ENCODE measurements at places on chromosomes 7 and 10. TPM values are rescaled to one million over a fixed set of nuclear protein-coding genes. Genes with fewer than 3 reads are reported as not detected.

- DNase-seq = no peak
Measured at GRCh38 chr7:157773361-157773760, 436.6 kb downstream of the DNAJB6 start.

GRCh38 chr10:15253951-15254807 is 85.7 kb upstream of the NMT2 start:
- no peak for DNase-seq

DNA sequence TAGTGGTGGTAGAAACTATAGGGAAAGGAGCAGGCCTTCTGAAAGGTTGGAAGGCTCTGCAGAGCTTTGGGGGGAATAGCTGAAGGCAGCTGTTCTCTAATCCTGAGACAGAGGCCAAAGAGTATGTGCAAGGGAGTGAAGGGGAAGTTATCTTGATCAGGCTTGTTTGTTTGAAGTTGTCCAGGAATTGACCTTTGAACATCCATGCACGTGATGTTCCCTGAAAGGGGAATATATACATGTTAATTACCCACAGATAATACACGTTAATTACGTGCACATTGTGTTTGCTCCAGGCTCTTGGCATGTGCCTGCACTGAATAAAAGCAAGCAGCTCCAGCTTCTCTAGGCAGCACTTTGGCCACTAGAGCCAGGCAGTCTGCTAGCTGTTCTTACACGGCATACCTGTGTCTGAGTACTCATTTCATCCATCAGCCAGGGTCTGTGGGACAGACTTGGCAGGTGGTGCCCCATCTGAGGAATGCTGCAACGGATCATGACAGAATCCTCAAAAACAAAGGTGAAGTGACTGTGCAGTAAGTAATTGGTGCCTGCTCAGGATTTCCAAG is 18.0 kb upstream of the STARD3NL start:
- no peak for DNase-seq

Gene C10orf67
- total RNA-seq = under 0.01 TPM

- peak; percentile 46 for DNase-seq
Measured at GRCh38 chr10:63522277-63522687, 1.1 kb downstream of the REEP3 start.

GRCh38 chr10:91520661-91521060 is 110.5 kb downstream of the HECTD2 start:
- no peak for DNase-seq

Gene NUPR2
- not detected for total RNA-seq

- DNase-seq = no peak
Measured at GRCh38 chr10:48419714-48420113, 113.2 kb downstream of the MAPK8 start.

DNA sequence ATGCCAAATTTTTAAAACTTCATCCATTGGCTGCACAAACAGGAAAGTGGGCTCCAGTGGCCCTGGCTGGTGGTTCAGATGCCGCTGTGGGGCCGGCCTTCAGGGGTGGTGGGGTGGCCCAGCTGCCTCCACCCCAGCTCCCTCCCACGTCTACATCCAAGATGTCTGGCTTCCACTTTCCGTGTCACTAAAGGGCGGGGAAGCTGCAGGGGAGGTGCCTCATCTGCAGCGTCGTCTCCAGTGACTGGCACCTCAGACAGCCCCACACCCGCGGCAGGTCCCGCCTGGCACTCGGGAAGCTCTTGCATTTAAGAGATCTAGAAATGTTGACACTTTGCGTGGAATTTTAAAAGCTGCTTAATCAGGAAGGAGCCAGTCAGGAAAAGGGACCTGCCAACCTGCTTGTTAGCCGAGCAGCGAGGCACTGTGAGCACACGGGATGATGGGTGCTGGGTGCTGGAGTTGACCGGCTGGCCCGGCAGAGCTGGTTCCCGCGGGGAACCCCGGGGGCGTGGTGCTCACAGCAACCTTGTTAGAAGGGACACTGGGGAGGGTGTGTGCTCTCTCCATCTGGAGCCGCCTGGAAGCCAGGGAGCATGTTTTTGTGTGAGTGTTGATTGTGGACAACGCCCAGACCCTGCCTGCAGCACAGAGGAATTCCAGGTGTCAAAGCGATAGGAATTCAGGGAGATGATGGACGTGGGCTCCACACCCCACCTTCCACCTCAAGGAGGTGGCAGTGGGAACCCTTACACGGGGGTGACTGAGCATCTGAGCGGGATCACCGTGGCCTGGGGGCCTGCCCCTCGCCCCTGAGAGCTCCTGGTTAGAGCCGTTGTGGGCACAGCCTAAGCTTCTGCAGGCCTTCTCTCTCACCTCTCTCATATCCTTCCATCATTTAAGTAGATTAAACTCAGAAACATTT is 320.5 kb downstream of the PTPRN2 start:
- no peak for DNase-seq

DNA sequence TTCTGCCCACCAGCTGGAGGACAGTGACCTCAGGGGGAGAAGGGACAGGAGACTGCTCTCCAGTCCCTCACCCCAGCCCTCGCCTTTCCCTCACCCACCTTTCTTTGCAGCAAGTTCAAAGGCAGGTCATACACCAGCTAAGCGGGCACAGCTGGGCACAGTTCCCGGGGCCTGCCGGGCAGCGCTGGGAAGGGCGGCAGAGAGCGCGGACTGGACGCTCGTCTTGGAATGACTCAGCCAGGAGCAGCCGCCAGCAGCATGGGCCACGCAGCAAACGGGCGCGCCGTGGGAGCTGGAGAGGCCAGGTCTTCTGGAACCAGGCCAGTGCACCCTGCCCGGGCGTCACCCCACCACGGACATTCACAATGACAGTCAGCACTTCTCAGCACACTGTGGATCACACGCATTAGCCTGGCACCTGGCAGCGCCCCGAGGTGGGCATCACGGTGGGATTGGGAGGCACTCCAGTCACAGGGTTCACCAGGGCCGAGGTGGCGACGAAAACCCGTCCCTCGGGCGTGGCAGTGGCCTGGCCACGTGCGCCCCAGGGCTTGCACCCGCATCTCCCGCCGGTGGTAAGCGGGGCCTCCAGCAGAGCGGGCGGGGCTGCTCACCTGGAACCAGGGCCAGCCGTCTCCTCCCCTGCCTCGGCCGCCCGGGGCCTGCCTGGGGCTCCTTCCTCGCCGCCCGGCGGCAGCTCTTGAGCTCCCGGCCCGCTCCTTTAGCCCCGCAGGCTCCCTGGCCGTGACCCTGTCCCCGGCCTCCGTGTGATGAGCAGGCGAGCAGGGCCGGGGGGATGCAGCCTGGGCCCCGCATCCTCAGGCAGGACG is 29.0 kb upstream of the WDFY4 start:
- DNase-seq = peak; percentile 68

GRCh38 chr7:9507290-9507689 is 1073.9 kb downstream of the NXPH1 start:
- DNase-seq = peak; percentile 76

- no peak for DNase-seq
Measured at GRCh38 chr10:78361031-78361430, 327.4 kb downstream of the RPS24 start.

DNA sequence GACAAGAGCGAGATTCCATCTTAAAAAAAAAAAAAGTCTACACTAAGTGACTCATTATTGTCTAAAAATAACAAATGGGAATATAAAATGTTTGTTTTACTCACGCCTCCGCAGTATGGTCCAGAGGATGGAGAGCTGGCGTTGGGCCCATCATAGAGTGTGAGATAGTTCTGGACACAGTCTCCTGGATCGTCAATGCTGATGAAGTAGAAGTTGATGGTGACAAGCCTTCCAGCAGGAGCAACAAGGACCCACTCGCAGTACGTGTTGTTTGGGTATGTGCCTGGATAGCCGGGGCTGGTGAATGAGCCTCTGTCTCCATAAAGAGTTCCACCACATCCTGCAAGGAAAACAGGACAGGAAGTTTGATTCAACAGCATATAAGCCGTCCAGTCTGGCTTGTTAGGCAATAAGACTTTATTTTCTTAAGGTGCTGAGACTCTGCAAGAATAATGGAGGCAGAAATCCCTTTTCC is 11.5 kb upstream of the RSU1 start:
- DNase-seq = peak; percentile 73

GRCh38 chr7:37247861-37248260 is 200.8 kb downstream of the ELMO1 start:
- peak; percentile 32 for DNase-seq

GRCh38 chr10:49123981-49124950 is 8.9 kb upstream of the VSTM4 start:
- no peak for DNase-seq

Gene SSC4D
- total RNA-seq = 0.33 TPM

GRCh38 chr10:19971343-19972052 is 155.3 kb downstream of the PLXDC2 start:
- peak; percentile 33 for DNase-seq

- no peak for DNase-seq
Measured at GRCh38 chr10:101069441-101069840, 7.7 kb downstream of the KAZALD1 start.
